ENCODE measurements at places on chromosomes 2 and 18. TPM values are rescaled to one million over a fixed set of nuclear protein-coding genes. Genes with fewer than 3 reads are reported as not detected.
A peak's percentile ranks its signal among the peaks of the same experiment; 100 is the strongest.

The NEU2 gene
- not detected for polyA plus RNA-seq

The TDRD15 gene
- not detected for polyA plus RNA-seq

The OTOS gene
- polyA plus RNA-seq: not detected

The ZBTB7C gene
- 0.52 TPM for polyA plus RNA-seq

- peaks cover 15% of the 10 kb centered on the region for H3K4me1 ChIP-seq
- H3K4me3 ChIP-seq: peak within 1 kb of the TSS; percentile 11
- H3K27me3 ChIP-seq: no peaks in the 10 kb centered on the region
- peaks cover 78% of the 10 kb centered on the region for H3K36me3 ChIP-seq
Observed at GRCh38 chr2:27441958-27442919, at the start of gene KRTCAP3. TSS of gene KRTCAP3 (plus strand) at chr2:27442381. CDS start at chr2:27442413, 32 bp downstream.

DNA sequence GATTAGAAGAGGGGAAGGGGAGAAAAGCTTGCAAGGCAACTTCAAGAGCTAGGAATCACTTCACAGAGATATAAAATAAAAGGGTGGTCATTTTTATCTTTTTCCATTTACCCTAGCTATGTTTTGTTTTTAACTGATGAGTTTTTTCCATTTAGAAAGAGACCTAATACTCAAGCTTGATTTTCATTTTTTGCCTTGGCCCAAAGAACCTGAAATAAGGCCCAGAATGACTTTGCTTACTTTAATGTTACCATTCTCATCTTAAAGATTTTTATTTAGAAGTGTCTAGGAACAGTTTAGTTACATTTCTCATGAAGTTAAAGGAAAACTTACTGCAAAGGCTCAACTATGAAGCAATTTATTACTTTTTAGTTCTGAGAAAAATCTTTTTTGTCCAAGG, 276.3 kb upstream of the ZSWIM2 start:
- no peak for DNase-seq
- H3K36me3 ChIP-seq: no peaks in the 10 kb centered on the region
- no peaks in the 10 kb centered on the region for H3K27me3 ChIP-seq
- no peak overlapping the region for H3K4me3 ChIP-seq

DNA sequence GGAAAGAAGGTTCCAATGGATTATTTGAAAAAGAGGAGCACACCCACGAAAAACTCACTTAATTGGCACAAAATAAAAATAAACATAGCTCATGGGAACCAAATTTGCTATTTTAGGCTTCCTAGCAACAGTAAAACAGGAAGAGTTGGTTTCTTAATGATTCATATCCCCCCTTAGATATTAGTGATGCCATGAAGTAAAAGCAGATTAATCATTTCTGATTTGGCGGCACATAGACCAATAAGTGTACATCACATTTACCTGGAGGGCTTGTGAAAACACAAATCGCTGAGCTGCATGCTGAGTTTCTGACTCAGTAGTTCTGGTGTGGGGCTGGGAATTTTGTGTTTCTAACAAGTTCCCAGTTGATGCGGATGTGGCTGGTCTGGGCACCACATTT, 260.4 kb downstream of the SLC4A3 start:
- no peak overlapping the region for H3K27ac ChIP-seq
- H3K36me3 ChIP-seq: no peaks in the 10 kb centered on the region
- no peaks in the 10 kb centered on the region for H3K27me3 ChIP-seq
- no peak for DNase-seq

- H3K4me1 ChIP-seq: no peaks in the 10 kb centered on the region
- no peak overlapping the region for H3K4me3 ChIP-seq
- H3K36me3 ChIP-seq: no peaks in the 10 kb centered on the region
- no peak overlapping the region for H3K27ac ChIP-seq
Observed at GRCh38 chr2:231356466-231356844, 39.1 kb upstream of the B3GNT7 start.
